M059J (cell line): ENCODE measurements at places on chromosomes 1 and 21. TPM values are rescaled to one million over a fixed set of nuclear protein-coding genes. Genes with fewer than 3 reads are reported as not detected.

Gene PROX1
- total RNA-seq: 0.02 and 0.17 TPM in 2 replicates

Gene IFNLR1
- 1.9 and 2.3 TPM in 2 replicates for total RNA-seq

Gene BACE2
- 194 and 229 TPM in 2 replicates for total RNA-seq

Gene BMP8A
- not detected in 2 replicates for total RNA-seq

Gene LCE1D
- total RNA-seq: not detected in 2 replicates

Gene LCE1E
- total RNA-seq: not detected in 2 replicates

Gene C1orf141
- total RNA-seq: not detected in 2 replicates

Gene OR2L3
- total RNA-seq: not detected in 2 replicates

Gene VAV3
- 72.8 and 96.6 TPM in 2 replicates for total RNA-seq

Gene RUNX3
- total RNA-seq: 0.17 and 0.37 TPM in 2 replicates
